Epithelial cell of esophagus (primary cell): ENCODE measurements at places on chromosomes 1 and 21.
A peak's percentile ranks its signal among the peaks of the same experiment; 100 is the strongest.

GRCh38 chr1:3831689-3832088 lies 25.3 kb downstream of the CEP104 start:
- DNase-seq, result no peak

DNA sequence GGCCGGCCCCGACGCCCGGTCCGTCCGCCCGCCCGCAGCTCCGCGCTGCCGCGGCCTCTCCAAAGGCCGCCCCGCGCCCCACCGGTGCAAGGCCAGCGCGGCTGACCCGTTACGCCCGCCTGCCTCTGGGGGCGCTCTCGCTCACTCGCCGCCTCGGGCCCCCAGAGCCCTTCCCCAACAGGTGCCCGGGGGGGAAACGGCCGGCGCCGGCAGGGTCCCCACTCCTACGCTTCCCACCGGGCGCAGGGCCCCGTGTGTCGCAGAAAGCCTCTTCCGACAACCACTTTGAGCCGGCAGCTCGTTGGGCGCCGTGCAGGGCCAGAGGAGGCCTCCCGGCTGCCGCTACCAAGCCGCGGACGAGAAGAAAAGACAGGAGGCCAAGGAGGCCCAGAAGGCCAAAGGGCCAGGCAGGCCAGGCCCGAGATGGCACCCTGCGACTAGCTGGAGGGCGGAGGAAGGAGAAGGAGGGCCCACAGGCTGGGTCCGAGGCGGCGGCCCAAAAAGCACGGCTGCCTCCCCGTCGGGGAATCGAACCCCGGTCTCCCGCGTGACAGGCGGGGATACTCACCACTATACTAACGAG lies 64.9 kb upstream of the FCGR2A start:
- peak; percentile 37 for DNase-seq

- DNase-seq, result no peak
These were observed 9.6 kb downstream of the IGSF9 start for GRCh38 chr1:159935719-159936272.

GRCh38 chr1:1021920-1022259 lies 2.0 kb downstream of the AGRN start:
- DNase-seq, result peak; percentile 74

- no peak for DNase-seq
These were observed 698 bp upstream of the NTMT2 start for GRCh38 chr1:170145061-170145460.

- peak; percentile 48 for DNase-seq
These were observed 855 bp downstream of the DSCAM start for GRCh38 chr21:40846103-40846502.

- DNase-seq, result no peak
These were observed 36.2 kb downstream of the CAMSAP2 start for GRCh38 chr1:200774735-200775444.

- DNase-seq, result peak; percentile 69
These were observed 283.7 kb downstream of the ZNF648 start for GRCh38 chr1:181777812-181778211.

DNA sequence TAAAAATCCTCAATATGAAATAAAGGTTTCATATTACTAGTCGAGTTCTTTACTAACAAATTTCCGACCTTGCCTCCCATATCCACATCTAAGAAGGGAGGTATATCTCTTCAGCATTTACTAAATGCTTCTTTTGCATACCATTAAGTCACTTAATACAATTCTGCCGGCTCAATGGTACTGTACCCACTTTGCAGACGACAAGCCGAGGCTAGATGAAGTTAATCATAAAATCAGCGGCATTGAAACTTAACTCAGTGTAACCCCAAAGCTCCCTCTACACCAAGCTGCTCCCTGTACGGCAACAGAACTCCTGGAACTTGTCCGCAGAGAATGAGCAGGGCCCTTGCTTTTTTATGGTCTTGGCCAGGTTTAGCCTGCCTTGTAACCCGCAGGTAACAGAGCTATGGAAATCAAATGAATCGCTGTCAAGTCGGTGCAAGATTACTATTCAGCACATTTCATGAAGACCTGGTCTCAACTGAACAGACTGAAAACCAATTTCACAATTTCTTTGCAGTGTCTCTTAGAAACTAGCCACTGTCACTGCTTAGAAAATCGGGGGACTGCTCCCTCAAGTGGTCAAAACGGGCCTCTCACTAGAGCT lies 738 bp downstream of the INTS7 start:
- no peak for DNase-seq

- DNase-seq, result no peak
These were observed 7.6 kb downstream of the ATP1A1 start for GRCh38 chr1:116380499-116381242.

DNA sequence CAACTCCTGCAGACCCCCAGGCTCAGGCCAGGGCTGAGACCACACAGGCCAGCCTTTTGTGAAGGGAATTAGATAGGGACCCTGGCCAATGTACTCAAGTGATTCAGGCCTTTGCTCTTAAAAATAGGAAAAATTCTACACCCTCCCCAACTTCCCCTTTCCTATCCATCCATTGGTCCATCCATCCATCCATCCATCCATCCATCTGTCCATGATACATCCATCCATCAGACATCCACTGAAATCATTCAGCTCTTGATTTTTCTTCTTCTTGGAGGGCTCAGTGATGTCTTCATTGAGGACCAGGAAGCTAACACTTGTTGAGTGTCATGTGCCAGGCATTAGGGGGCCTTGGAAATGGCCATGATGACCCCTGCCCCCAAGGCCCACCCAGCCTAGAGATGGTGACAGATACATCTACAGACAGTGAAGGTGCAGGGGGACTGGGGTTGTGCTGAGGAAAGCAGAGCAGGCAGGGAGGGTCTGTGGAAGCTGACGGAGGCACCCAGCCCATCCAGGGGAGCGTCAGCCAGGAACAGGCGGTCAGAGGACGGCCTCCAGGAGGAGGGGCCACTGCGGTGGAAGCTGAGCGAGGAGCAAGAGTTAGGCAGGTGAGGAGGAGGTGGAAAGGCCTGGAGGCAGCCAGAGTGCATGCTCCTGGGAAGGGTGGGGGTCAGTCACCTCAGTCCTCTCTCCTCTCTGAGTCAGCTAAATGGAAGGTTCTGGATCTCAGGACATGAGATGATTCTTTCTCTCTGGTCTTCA lies 81.9 kb downstream of the EPHB2 start:
- no peak for DNase-seq

DNA sequence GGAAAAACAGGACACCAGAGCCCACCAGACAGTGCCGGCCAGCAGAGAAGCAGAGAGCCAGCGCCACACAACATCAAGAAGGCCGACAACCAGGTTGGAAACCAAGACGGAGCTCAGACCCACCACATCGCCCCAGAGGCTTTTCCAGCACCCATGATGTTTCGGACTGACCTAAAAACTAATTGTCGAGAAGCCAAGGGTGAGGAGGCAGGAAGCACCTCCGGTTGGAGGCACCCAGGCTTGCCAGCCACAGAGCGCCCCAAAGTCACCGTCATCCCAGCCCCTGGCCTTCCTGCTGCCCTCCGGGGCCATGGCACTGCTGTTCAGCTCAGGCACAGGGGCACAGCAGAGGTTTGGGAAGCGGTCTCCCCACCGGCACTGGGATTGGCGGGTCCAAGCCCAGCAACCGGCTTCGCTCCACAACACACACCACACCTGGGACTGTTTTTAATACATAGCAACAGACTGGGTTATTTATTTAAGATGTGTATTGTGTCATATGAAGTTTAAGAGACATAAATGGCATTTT lies 67.2 kb downstream of the SLC37A1 start:
- no peak for DNase-seq

- no peak for DNase-seq
These were observed 1107.5 kb upstream of the B3GALT2 start for GRCh38 chr1:194293851-194294405.

GRCh38 chr1:54139711-54140110 lies 13.1 kb downstream of the CDCP2 start:
- no peak for DNase-seq

GRCh38 chr1:234520908-234521817 lies 42.2 kb upstream of the TARBP1 start:
- DNase-seq, result no peak

GRCh38 chr1:53111073-53111556 lies 31.3 kb downstream of the SLC1A7 start:
- peak; percentile 7 for DNase-seq

DNA sequence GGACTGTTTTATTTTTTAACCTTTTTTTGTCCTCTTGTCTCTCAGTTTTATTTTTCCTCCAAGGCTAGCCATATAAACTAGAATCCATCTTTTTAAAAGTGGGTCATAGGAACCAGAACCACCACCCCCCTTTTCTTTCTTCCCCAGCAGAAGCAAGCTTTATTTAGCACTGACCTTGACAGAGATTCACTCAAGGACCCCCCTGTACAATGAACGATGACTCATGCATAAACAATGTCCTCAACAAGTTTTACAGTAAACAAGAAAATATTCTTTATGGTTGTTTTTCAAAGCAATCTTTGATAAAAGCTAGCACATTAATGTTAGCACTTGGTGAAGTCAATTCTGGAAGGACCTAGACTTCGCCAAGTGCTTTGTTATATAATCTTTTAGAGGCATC lies 14.1 kb downstream of the PKN2 start:
- DNase-seq, result no peak

DNA sequence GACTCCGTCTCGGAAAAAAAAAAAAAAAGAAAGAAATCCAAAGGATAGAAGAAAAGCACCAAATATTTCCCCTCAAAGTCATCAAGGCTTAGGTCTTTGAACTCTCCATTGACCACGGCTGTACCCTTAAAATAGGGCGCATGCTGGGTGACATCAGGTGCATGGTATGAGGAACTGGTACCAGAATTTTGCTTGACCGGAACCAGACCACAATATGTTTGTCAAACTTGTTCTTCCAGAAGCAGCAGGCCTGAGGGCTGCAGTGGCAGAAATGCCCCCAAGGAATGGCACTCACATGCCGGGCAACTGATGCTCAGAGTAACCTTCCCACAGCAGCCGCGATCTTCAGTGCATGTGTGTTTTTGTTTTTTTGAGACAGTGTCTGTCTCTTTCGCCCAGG lies 21.0 kb downstream of the RCC1 start:
- peak; percentile 55 for DNase-seq

GRCh38 chr1:166874464-166874863 lies 1.6 kb downstream of the TADA1 start:
- DNase-seq, result no peak
